ENCODE measurements at places on chromosomes 13 and 19. TPM values are rescaled to one million over a fixed set of nuclear protein-coding genes. Genes with fewer than 3 reads are reported as not detected.

- no peaks in the 10 kb centered on the region for H3K27me3 ChIP-seq
- no peak for DNase-seq
- peaks cover 6% of the 10 kb centered on the region for H3K4me1 ChIP-seq
- no peaks in the 10 kb centered on the region for H3K36me3 ChIP-seq
Observed at GRCh38 chr13:45658586-45659235, 43.2 kb upstream of the ERICH6B start.

GRCh38 chr13:100544866-100545683 lies 43.5 kb downstream of the GGACT start:
- H3K27me3 ChIP-seq = no peaks in the 10 kb centered on the region
- H3K4me1 ChIP-seq = peaks cover 5% of the 10 kb centered on the region
- H3K27ac ChIP-seq = no peak overlapping the region
- no peaks in the 10 kb centered on the region for H3K36me3 ChIP-seq
- no peak overlapping the region for H3K4me3 ChIP-seq

- H3K27ac ChIP-seq = no peak overlapping the region
- H3K4me1 ChIP-seq = no peaks in the 10 kb centered on the region
- H3K36me3 ChIP-seq = no peaks in the 10 kb centered on the region
- no peaks in the 10 kb centered on the region for H3K27me3 ChIP-seq
- H3K4me3 ChIP-seq = no peak overlapping the region
- DNase-seq = no peak
Observed at GRCh38 chr13:43865892-43866291, 13.6 kb downstream of the CCDC122 start.

DNA sequence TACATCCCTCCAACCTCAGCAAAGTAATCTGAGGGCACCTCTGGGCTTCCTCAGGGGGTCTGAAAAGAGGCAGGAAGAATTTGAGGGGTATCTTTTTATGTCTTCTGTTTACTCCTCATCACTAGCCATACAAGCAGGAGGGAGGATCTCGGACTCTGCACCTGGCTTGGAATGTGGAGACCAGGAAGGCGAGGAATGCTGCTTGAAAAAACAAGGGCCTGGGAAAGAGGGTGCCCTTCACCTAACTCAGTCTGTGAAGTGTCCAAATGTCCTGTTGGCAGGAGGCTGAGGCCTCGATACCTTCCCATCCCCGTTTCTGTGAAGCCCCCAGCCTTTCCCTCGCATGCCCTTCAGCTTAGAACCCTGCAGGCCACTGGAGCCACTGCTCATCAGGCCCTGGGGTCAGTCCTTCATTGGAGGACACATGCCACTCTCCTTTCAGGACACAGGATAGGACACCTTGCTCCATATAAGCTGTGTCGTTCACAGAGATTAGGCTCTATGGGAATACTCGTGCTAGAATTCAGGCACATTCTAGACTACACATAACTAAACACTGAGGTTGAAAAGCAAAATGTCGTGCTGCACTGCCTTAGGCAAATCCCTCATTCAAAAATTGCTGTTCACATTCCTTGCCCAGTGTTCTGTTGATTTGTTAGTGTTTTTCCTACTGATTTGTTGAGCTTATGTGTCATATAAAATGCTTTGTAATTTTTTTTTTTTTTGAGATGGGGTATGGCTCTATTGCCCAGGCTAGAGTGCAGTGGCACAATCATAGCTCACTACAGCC lies 49.7 kb downstream of the ESD start:
- H3K27ac ChIP-seq = no peak overlapping the region
- H3K4me3 ChIP-seq = no peak overlapping the region
- peaks cover 12% of the 10 kb centered on the region for H3K4me1 ChIP-seq
- peaks cover 4% of the 10 kb centered on the region for H3K36me3 ChIP-seq
- no peaks in the 10 kb centered on the region for H3K27me3 ChIP-seq
- DNase-seq = no peak

GRCh38 chr13:30871588-30872275 lies 34.3 kb upstream of the MEDAG start:
- no peaks in the 10 kb centered on the region for H3K36me3 ChIP-seq
- H3K4me3 ChIP-seq = no peak overlapping the region
- H3K27ac ChIP-seq = no peak overlapping the region
- peaks cover 14% of the 10 kb centered on the region for H3K27me3 ChIP-seq

- no peak overlapping the region for H3K27ac ChIP-seq
- peaks cover 26% of the 10 kb centered on the region for H3K27me3 ChIP-seq
- peak overlapping the region; percentile 12 for H3K4me3 ChIP-seq
Observed at GRCh38 chr13:110815471-110816204, 99.2 kb downstream of the ANKRD10 start.

DNA sequence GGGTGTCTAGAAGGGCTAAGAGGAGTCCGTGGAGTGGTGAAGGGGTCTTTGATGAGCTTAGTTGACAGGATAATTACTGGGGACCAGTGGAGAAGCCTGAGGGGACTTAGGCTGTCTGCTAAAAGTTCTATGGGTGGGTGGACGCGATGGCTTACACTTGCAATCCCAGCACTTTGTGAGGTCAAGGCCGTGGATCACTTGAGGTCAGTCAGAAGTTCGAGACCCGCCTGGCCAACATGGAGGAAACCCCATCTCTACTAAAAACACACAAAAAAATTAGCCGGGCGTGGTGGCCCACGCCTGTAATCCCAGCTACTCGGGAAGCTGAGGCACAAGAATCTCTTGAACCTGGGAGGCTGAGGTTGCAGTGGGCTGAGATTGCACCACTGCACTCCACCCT lies 2.8 kb upstream of the GSK3A start:
- no peaks in the 10 kb centered on the region for H3K27me3 ChIP-seq
- no peaks in the 10 kb centered on the region for H3K36me3 ChIP-seq
- DNase-seq = no peak
- peaks cover 51% of the 10 kb centered on the region for H3K4me1 ChIP-seq

DNA sequence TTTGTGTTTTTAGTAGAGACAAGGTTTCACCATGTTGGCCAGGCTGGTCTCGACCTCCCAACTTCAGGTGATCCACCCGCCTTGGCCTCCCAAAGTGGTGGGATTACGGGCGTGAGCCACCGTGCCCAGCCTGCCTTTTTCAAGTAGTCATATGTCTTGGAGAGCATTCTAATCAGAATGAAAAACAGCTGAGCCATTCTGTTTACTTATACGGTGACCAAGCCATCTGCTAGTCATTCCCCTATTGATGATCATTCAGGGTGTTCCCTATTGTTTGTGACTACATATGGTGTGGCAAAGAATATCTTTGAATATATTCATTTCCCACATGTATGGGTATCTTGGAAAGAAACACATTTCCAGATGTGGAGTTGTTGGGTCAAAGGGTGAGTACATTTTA lies 17.2 kb downstream of the BLOC1S3 start:
- no peaks in the 10 kb centered on the region for H3K36me3 ChIP-seq
- no peaks in the 10 kb centered on the region for H3K27me3 ChIP-seq
- H3K4me1 ChIP-seq = no peaks in the 10 kb centered on the region
- H3K27ac ChIP-seq = no peak overlapping the region

DNA sequence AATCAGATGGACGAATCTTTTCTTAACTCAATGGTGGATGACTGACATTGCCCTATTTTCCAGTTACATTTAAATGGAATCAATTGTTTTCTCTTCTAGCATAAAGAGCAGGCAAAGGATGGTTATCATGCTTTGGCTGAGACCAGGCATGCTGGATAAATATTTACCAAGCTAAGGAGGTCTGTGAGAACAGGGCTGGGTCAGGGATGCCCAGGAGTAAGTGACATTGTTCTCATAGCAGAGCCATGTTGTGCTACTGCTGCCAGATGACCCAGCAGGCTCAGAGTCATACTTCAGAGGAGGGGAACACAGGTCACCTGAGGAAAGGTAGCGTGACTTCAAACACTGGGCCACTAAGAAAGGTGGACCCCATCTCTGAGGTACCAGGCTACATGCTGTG lies 116.0 kb upstream of the RNF113B start:
- no peaks in the 10 kb centered on the region for H3K36me3 ChIP-seq
- H3K27me3 ChIP-seq = peaks cover 11% of the 10 kb centered on the region
- no peak overlapping the region for H3K4me3 ChIP-seq

DNA sequence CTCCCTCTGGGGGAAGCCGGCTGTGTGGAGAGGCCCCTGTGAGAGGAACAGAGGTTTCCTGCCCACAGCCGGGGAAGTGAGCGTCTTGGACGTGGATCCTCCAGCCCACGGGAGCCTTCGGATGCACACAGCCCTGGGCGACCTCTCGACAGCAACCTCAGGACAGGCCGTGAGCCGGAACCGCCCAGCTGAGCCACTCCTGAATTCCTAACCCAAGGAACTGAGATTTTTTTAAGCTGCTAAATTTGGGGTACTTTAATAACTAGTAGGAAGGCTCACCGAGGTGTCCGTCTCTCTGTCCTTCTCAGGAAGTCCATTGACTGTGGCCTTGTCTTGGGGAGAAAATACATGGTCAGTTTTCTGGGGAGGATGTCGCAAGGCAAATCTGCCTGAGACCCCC lies 9.1 kb downstream of the LAIR1 start:
- no peak for DNase-seq
- no peaks in the 10 kb centered on the region for H3K36me3 ChIP-seq
- peaks cover under 1% of the 10 kb centered on the region for H3K4me1 ChIP-seq
- H3K4me3 ChIP-seq = no peak overlapping the region

GRCh38 chr19:531753-532560 lies at the start of gene CDC34:
CDC34 (plus strand) TSS chr19:531760; CDS start chr19:531932, 172 bp downstream.
- peak within 1 kb of the TSS; percentile 79 for H3K27ac ChIP-seq
- H3K36me3 ChIP-seq = no peaks in the 10 kb centered on the region
- peaks cover 20% of the 10 kb centered on the region for H3K4me1 ChIP-seq
- H3K4me3 ChIP-seq = peak within 1 kb of the TSS; percentile 91
- no peaks in the 10 kb centered on the region for H3K27me3 ChIP-seq
- no peak for DNase-seq

DNA sequence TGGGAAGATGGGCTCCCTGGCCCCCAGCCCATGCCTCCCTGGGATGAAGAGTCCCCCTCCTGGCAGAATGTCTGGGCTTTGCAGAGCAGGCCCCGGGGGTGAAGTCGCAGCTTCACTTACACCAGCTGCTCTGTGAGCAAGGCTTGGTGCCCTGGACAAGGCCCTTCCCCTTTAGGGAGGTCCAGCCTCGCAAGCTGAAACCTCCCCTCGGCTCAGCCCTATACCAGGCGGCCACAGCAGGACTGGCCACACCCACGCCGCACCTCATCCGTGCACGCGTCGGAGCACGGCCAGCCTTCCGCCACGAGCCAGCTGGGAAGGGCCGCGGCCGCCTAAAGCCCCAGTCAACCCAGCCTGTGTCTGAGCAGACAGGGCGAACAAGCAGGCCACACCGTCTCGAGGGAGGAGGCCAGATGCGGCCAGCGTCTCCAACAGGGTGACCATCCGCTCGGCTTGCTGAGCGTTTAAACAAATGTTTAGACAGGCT lies 83.2 kb upstream of the MCF2L start:
- H3K4me3 ChIP-seq = no peak overlapping the region
- no peaks in the 10 kb centered on the region for H3K4me1 ChIP-seq
- H3K36me3 ChIP-seq = no peaks in the 10 kb centered on the region
- H3K27ac ChIP-seq = no peak overlapping the region
- DNase-seq = no peak
- H3K27me3 ChIP-seq = no peaks in the 10 kb centered on the region

GRCh38 chr13:45195421-45195820 lies 5.4 kb downstream of the KCTD4 start:
- no peaks in the 10 kb centered on the region for H3K27me3 ChIP-seq
- peaks cover 6% of the 10 kb centered on the region for H3K4me1 ChIP-seq
- no peak overlapping the region for H3K27ac ChIP-seq

- no peak within 1 kb of the TSS for H3K27ac ChIP-seq
- no peaks in the 10 kb centered on the region for H3K36me3 ChIP-seq
- peaks cover 31% of the 10 kb centered on the region for H3K27me3 ChIP-seq
- peak; percentile 35 for DNase-seq
- H3K4me1 ChIP-seq = peaks cover 17% of the 10 kb centered on the region
Observed at GRCh38 chr19:39778763-39779162, at the start of gene LEUTX. LEUTX (plus strand) TSS chr19:39778854; CDS start chr19:39778921, 67 bp downstream.

DNA sequence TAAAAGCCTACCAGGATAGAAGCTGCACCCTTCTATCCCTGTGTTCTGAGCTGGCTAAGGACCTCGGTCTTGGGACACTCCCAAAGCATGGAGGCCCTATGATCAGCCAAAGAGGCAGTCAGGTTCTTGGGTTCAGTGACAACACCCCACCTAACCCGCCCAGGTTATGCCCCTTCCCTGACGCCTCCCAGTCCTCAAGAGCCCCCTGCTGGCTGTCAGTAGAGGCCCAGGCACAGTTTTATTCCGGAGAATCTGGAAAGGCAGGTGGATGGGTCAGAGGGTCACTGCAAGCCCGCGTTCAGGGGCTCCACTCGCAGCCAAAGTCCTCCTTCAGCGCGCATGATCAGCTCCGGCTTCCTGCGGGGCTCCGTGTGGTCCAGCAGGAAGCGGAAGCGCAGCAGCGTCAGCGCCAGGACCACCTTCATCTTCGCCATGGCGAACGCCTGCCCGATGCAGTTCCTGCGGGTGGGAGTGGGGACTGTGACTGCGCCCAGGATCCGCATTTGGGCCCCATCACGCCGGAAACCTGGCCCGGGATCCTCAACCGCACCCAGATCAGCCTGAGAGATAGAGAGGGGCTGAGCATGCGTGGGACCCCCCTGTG lies 22.3 kb downstream of the OR10H3 start:
- H3K27me3 ChIP-seq = peaks cover 48% of the 10 kb centered on the region
- no peaks in the 10 kb centered on the region for H3K36me3 ChIP-seq
- H3K27ac ChIP-seq = no peak overlapping the region
- no peaks in the 10 kb centered on the region for H3K4me1 ChIP-seq

DNA sequence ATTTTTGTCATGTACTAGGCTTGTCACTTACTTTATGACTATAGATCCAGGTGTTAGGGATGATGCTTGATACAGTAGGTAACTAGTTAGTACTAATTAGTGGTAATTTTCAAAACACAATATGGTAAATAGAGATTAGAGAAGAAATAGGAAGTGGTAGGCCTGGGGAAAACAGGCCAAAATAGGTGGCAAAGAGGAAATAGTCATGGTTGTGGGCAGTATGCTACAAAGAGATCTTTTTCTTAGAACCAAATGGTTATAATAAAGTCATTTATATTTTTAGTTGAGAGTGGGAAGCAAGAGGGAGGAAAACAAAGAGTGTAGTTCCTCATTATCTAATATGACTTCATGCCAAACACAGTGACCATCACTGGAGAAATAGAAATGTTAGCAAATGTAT lies 9.1 kb upstream of the VWA8 start:
- no peak overlapping the region for H3K4me3 ChIP-seq
- no peak overlapping the region for H3K27ac ChIP-seq
- no peak for DNase-seq
- peaks cover 12% of the 10 kb centered on the region for H3K4me1 ChIP-seq
- H3K36me3 ChIP-seq = peaks cover 2% of the 10 kb centered on the region

DNA sequence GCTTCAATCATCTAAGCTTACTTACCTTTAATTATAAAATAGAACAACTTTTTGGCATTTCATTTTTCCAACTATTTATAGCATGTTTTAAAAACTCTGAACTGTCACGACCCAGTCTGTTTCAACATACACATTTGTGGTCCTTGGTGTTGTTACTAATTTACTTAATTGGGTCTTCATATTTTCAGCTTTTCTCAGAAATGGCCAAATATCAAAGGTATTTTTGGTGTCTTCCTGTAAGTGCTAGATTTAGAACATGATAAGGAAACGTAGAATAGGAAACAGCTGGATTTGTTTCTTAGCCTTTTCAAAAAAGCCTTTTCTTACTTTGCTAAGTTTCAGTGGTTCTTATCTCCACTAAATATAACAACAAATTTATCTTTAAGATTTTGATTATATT lies 11.4 kb downstream of the LPAR6 start:
- no peaks in the 10 kb centered on the region for H3K36me3 ChIP-seq
- peaks cover 64% of the 10 kb centered on the region for H3K4me1 ChIP-seq
- H3K4me3 ChIP-seq = no peak overlapping the region
- no peaks in the 10 kb centered on the region for H3K27me3 ChIP-seq
- H3K27ac ChIP-seq = no peak overlapping the region
- no peak for DNase-seq

Gene LRRC25
- not detected for total RNA-seq

Gene RFX2
- 8.7 TPM for total RNA-seq

Gene SSC5D
- total RNA-seq = 1.2 TPM

Gene HSPBP1
- 23.9 TPM for total RNA-seq

Gene CFD
- 2.1 TPM for total RNA-seq

Gene SLC25A41
- total RNA-seq = 0.58 TPM

Data from activated T-cell treated with anti-CD3 and anti-CD28 coated beads, Interleukin-2, amount 50 U/mL, for 72 hours (primary cell).